ENCODE measurements at places on chromosomes 6 and 20.

- DNase-seq: no peak
These were observed 20.9 kb downstream of the ZSCAN12 start for GRCh38 chr6:28378644-28379043.

GRCh38 chr6:3124667-3125066 is 6.2 kb downstream of the BPHL start:
- DNase-seq: no peak

- DNase-seq: no peak
These were observed 51.5 kb upstream of the KIF25 start for GRCh38 chr6:167946007-167946406.

DNA sequence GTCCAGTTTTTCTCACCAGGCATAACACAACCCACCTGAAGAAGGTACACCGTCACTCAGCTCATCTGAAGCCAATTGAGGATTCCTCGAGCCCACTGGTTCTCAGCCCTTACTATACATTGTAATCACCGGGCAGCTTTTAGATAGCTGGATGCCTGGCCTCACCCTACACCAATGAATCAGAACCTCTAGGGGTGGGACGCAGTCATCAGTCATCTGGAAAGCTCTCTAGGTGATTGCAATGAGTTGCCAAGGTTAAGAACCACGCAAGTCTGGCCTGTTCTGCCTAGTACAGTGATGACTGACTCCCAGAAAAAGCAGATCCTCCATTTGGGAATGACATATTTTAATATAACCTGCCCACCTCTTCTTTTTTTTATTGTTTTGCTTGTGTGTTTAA is 41.1 kb downstream of the MC3R start:
- DNase-seq: no peak

DNA sequence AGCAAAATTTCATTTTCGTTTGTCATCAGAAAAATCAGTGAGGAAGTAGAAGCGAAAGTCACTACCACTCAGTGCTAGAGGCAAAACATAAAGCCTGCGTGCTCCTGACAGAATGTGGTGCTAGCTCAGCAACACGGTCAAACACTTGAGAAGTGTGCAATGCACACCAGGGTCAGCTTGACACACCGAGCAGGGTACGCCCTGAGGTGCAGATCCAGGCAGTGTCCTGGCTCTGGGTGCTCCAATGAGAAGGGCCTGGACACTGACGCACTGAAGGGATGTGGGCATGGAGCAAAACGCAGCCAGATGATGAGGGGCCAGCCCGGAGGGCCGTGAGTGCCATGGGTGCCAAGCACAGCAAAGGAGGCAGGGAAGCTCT is 5.9 kb downstream of the RNASET2 start:
- DNase-seq: no peak

- no peak for DNase-seq
These were observed 25.2 kb downstream of the PYGB start for GRCh38 chr20:25273046-25273445.

- DNase-seq: no peak
These were observed 131.3 kb downstream of the HACE1 start for GRCh38 chr6:104728448-104728847.

GRCh38 chr6:18179770-18180356 is 24.6 kb downstream of the KDM1B start:
- no peak for DNase-seq

DNA sequence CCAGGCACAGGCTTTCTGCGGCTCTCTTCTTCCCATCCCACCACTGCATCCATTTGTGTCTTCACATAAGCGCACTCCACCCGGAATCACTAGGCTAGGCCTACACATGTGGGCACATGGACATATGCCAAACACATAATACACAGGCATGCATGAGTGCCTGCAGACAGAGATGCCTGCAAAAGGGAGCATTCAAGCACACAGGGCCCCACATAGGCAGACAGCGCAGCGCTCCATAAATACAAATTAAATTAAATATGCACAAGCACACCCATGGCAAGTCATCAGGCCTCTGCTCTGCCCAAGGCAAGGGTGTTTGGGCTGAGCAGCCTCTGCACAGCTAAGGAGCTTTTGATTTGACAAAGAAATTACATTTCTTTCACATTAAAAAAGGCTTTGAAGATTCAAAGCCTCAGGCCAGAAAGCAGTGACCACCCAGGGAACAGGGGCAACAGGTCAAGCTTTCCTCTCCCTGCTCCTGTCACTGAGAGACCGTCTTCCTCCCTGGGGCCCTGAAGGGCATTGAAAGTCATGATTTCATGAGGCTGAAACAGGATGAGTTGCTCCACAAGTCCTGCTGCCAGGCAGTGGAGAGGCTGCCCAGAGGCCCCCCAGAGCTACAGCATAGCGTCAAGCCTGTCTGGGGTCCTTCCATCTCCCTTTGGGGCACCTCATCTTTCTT is 134.2 kb upstream of the LRFN2 start:
- DNase-seq: no peak

DNA sequence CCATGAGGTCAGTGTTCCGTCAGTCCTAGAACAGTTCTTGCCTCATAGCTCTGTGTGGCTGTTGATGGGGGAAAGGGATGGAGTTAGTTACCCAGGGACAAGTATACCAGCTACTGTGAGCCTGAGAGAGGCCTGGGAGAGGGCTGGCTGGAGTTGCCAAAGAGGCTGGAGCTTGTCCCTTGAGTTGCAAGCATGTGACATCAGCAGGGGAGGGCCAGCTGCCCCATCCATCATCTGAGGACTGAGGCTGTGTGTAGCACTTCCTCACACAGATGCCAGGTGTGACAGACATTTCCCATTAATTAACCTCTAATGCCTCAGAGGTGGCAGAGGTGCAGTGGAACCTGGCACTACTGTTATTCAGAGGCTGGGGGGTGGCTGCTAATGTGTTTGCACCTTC is 131.6 kb downstream of the PHACTR3 start:
- DNase-seq: no peak

GRCh38 chr6:47581591-47581990 is 104.0 kb downstream of the CD2AP start:
- no peak for DNase-seq

- DNase-seq: no peak
These were observed 4.3 kb upstream of the DCBLD1 start for GRCh38 chr6:117477988-117478852.

GRCh38 chr6:126696921-126697693 is 357.2 kb downstream of the CENPW start:
- DNase-seq: no peak

DNA sequence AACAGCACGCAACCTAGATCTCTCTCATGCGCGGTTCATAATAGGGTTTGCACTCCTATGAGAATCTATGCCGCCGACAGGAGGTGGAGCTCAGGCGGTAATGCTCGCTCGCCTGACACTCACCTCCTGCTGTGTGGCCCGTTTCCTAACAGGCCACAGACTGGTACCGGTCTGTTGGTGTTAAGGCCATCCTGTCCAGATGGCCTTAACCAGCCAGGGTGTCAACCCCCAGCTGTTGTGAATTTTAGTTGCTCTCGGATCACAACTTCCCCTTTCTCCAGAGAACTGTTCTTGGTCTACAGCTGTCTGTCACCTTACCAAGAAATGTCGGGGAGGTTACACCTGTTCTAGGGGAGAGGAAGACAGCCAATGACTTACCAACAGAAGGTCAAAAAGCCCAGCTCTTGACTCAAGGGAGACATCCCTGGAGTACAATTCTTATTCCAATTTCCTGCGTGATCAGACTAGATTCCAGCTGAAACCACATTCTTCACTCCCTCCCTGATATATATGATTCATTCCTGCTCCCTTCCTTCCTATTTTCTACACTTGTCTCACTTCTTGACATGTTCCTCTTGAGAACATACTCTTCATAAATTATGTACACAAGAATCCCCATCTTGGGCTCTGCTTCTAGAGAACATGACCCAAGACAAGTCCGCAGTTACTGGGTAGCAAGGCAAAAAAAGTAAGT is 23.1 kb upstream of the DNAAF9 start:
- no peak for DNase-seq

DNA sequence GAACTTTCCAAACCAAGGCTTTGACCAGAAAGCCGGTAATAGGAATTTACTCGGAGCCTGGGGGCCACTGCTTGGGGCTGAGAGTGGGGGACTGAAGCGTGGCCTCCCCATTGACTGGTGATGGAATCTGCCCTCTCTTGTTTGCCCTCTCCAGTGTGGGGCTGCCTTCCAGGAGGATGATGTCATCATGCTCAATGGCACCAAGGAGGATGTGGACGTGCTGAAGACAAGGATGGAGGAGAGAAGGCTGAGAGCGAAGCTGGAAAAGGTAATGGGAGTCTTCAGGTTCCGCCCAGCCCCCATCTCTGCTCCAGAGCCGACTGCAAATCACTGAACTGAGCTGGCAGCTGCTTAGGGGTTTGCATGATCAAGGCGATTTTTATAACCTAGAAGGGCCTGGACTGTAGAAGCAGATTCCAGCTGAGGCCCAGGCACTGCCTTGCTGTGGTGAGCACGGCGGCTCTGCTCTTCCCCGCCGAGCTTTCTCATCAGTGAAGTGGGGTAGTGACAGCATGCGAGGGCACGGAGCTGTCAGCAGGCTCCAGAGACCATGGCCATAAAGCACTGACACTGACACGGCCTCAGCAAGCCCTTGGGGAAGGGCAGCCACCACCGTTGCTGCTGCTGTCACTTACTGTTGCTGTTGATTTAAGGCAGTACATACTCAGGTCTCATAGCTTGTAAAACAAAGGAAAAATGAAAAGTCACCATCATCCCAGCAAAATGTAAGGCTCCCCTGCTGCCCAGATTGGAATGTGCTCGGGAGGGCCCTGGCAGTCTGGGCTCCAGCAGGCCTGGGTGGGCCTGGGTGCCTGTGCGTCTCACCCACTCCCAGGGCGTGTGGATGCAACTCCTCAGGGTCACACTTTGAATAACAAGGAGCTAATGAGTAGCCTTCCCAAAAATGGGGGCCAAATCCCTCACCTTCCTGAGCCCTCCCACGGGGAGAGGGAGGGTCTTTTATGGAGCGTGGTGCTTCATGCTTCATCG is 11.1 kb upstream of the FAM209A start:
- DNase-seq: no peak

GRCh38 chr6:136338486-136338885 is 48.8 kb upstream of the BCLAF1 start:
- DNase-seq: no peak

GRCh38 chr6:166850677-166851076 is 105.7 kb downstream of the RNASET2 start:
- DNase-seq: no peak

DNA sequence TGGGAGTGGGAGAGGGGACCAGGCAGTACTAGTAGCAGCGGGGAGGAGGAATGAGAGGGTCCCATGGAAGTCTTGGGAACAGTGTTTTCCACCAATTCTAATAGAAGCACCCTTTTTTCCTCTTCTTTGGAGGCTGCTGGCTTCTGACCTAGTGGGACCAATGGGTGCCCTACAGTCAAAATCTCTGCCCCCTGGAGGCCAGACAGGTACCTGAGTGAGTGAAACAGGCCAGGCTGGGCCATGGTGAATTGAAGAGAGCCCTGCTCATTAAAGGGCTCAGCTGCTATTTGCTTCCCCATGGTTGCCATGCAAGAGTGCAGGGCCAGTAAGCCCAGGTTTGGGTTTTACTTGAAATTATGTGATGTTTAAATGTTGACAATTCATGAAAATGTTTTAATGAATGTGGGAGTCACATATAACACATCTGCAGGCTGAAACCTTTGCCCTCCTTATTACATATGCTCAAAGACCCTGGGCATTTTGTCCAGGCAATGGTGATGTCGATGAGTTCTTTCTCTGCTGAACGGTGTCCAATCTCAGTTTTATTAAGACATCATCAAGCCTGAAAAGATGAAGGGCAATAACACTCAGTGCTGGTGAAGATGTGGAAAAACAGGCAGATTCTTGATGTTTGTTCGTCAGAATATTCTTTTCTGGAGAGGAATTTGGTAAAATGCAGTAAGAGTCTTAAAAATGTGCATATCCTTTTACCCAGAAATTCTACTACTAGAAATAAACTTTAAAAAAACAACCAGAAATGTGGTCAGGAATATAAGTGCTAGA is 42.3 kb upstream of the OCSTAMP start:
- no peak for DNase-seq

DNA sequence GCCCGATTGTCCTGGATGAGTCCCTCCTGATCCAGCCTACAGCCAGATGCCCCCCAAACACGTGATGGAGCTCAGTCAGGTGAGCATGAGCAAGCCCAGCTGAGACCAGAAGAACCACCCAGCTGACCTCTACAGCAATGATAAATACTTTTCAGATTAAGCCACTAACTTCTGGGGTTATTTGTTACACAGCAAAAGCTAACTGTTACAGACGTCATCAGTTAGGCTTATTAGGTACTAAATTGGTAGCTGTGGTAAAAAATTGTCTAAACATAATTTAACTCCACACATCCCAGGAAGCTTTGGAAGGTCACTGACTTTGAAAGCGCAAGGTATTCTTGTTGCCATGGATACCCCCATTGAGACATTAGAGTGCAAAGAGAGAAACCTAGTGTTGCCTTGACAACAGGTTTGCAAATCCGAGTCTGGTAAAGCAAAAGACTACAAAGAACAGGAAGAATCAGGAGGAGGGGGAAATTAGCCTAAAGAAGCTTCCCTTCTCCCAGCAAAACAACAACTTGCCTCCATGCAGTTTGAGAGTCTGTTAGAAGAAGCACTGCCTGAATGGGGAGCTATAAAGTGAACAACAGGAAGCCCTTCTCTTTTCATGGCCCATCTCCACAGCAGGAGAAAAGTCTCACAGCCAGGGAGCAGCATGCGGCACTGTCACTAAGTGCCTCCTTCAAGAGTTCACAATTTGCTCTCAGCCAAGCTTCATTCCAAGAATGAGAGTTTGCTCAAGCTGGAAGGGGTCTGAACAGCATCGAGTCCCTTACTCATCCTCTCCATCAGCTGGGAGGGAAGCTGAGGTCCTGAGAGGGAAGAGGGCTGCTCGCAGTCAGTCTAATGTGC is 41.7 kb upstream of the ZNF831 start:
- no peak for DNase-seq

DNA sequence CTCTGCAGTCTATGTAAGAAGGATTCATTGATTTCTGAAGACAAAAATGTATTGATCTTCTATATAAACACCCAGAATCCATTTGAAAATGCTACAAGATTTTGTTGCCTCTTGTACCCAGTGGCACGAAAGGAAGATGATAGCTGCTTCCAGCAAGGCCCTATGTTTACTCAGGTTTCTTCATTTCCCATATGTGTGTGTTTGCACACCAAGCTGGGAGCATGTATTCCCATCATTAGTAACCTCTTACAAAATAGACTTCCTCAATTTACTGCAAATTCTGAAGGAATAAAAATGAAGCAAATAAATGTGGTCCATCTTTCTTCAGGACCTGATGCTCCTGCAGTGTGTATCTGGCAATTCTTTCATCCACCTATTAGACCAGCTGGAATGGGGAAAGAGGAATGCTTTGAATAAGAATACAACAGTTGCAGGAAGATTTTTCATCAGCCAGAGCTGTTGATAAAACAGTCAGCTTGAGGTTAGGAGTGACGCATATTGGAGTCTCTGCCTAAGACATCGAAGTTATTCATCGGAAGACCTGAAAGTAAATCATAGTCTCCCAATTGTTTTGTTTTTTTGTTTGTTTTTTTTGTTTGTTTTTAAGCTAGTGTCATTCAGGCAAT is 132.3 kb downstream of the PDE7B start:
- DNase-seq: no peak

DNA sequence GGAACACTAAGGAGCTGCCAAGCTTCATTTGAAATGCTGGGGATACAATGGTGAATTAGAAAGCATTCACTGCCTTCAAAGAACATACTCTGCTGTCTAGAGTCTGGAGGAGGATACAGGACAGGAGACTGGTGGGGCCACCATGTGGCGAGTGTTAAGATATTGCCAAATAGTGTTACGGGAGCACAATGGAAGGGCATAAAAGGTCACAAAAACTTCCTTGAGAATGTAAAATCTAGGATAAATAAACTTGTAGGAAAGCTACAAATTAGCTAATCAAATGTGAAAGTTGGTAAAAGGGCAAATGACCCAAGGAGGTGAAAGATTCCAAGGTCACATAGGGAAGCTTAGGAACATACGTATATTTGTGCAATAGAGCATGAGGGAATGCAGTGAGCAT is 271.7 kb downstream of the RFPL4B start:
- no peak for DNase-seq

All from activated CD4-positive, alpha-beta T cell treated with anti-CD3 and anti-CD28 coated beads for 24 hours (primary cell).